H9 (cell line): ENCODE measurements at places on chromosomes 6 and 20. TPM values are rescaled to one million over a fixed set of nuclear protein-coding genes. Genes with fewer than 3 reads are reported as not detected.

DNA sequence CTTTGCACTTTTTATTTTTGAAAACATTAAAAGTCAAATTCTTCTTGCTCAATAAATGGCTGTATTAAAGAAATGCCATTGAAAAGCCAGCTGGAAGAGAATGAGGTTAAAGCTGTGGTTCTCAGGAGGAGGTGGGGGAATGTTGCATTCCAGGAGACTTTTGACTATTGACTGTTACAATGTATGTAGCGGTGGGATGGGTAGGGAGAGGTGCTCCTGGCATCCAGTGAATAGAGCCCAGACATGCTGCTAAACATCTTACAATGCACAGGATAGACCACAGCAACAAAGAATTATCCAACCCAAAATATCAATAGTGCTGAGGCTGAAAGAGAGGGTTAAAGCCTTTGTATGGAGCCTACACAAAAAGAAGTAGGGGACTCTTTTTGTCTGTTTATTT, 295.9 kb downstream of the NKAIN2 start:
- H3K27ac ChIP-seq = no peak overlapping the region
- no peaks in the 10 kb centered on the region for H3K36me3 ChIP-seq
- DNase-seq = no peak
- no peaks in the 10 kb centered on the region for H3K27me3 ChIP-seq

DNA sequence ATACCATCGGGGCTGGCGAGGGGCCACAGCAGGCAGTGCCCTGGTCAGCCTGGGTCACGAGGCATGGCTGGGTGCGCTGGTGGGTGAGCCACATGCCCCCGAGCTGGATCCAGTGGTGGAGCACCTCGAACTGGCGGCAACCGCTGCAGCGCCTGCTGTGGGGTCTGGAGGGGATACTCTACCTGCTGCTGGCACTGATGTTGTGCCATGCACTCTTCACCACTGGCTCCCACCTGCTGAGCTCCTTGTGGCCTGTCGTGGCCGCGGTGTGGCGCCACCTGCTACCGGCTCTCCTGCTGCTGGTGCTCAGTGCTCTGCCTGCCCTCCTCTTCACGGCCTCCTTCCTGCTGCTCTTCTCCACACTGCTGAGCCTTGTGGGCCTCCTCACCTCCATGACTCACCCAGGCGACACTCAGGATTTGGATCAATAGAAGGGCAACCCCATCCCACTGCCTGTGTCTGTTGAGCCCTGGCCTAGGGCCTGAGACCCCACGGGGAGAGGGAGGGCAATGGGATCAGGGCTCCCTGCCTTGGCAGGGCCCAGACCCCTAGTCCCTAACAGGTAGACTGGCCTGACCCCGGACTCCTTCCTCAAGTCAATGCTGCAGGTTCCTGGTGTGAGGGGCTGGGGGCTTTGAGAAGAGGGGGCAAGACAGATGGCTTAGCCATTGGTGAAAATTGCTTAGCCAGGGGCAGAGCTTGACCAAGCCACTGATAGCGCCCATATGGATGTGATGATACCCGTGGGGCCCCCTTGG, 598 bp downstream of the TMEM239 start:
- H3K27me3 ChIP-seq = peaks cover 8% of the 10 kb centered on the region; the same call in 1 of the 2 replicates
- no peak overlapping the region for H3K27ac ChIP-seq
- H3K36me3 ChIP-seq = no peaks in the 10 kb centered on the region

DNA sequence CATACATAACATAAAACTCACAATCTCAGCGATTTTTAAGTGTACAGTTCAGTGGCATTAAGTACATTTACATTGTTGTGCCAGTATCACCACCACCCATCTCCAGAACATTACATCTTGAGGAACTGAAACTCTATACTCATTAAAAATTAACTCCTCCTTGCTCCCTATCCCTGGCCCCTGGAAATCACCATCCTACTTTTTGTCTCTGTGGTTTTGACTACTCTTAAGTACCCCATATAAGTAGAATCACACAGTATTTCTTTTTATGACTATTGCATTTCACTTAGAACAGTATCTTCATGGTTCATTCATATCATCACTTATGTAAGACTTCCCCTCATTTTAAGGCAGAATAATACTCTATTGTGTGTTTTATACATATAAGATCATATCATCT, 1108.1 kb downstream of the GRIK2 start:
- H3K4me1 ChIP-seq = no peaks in the 10 kb centered on the region
- H3K36me3 ChIP-seq = peaks cover 5% of the 10 kb centered on the region
- no peaks in the 10 kb centered on the region for H3K27me3 ChIP-seq
- H3K4me3 ChIP-seq = no peak overlapping the region

DNA sequence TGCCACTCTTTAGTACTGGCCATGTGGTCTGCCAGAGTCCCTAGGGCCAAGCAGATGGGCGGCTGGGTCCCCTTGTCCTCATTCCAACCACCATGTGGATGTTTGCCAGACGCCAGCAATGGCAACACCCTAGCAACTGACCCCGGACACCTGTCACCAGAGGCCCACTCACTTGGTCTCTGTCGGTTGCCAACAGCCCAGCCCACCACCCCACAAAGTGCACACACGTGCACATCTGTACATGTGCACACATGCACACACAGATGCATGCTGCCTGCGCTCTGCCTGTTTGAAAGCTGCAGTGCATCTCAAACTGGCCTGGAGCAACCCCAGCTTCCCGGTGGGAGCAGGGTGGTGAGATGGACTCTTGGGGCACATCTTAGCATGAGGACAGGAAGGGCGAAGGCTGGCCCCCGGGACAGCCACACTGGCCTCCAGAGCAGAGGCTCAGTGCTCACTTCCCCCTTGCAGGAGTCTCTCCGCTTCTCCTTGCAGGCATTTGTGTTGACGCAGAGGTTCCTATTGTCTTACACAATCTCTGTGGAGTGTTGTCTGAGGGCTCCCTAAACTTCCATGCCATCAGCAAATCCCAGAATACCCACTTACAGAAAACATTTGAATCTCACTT, 54.0 kb downstream of the PSMG4 start:
- no peak overlapping the region for H3K4me3 ChIP-seq
- H3K27ac ChIP-seq = no peak overlapping the region
- H3K36me3 ChIP-seq = peaks cover 10% of the 10 kb centered on the region
- no peak for DNase-seq
- H3K27me3 ChIP-seq = no peaks in the 10 kb centered on the region
- no peaks in the 10 kb centered on the region for H3K4me1 ChIP-seq

DNA sequence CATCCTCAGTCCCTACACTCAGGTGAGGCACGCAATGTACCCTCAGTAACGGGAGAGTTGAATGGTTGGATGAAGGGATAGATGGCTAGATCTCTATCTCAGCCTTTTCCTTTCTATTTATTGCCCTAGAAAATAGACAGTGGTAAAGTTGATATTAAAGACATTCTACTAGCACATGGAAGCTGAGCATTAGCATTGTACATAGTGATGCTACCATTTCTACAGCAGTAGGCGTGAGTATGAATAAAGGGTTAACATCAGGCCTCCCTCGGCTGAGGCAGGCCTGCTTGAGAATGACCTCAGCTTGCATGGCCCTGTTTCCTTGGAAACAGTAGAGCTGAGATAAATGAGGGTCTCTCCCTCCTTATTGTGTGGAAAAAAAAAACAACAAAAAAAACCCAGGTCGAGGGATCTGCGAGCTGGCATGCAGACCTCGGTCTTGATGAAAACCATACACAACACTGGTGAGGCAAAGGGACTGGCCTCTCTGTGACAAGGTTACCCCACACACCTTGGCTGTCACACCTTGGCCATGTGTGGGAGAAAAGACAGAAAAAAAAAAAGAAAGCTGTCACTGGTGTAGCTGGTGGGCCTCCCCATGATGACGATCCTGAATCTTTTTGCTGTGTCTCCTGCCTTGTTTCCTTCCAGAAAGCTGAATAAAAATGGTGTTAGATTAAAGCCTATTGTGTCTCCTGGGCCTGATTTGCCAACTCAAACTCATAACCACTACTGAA, 160.0 kb downstream of the HACE1 start:
- H3K27me3 ChIP-seq = no peaks in the 10 kb centered on the region
- H3K27ac ChIP-seq = no peak overlapping the region
- H3K4me3 ChIP-seq = no peak overlapping the region
- H3K36me3 ChIP-seq = no peaks in the 10 kb centered on the region; the same call in 2 of the 3 replicates
- H3K4me1 ChIP-seq = peaks cover 3% of the 10 kb centered on the region; the same call in 1 of the 2 replicates

DNA sequence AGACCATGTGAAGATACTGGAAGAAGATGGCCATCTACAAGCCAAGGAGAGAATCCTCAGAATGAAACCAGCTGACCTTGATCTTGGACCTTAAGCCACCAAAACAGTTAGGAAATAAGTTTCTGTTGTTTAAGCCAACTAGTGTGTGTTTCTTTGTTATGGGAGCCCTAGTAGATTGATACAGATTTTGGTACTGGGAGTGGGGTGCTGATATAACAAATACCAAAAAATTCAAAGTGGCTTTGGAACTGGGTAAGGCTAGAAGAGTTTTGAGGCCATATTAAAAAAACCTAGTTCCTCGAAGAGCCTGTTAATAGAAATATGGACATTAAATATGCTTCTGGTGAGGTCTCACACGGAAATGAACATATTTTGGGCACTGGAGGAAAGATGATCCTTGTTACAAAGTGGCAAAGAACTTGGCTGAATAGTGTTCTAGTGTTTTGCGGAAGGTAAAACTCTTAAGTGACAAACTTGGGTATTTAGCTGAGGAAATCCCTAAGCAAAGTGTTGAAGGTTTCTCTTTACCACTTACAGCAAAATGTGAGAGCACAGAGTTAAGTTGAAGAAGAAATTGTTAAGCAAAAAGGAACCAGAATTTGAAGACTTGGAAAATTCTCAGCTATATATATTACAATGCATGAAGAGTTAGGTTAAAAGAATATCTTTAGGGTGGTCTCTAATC, 55.1 kb upstream of the CD83 start:
- no peak for DNase-seq
- H3K27me3 ChIP-seq = no peaks in the 10 kb centered on the region
- H3K4me1 ChIP-seq = no peaks in the 10 kb centered on the region
- H3K36me3 ChIP-seq = no peaks in the 10 kb centered on the region
- no peak overlapping the region for H3K27ac ChIP-seq
- H3K4me3 ChIP-seq = no peak overlapping the region

DNA sequence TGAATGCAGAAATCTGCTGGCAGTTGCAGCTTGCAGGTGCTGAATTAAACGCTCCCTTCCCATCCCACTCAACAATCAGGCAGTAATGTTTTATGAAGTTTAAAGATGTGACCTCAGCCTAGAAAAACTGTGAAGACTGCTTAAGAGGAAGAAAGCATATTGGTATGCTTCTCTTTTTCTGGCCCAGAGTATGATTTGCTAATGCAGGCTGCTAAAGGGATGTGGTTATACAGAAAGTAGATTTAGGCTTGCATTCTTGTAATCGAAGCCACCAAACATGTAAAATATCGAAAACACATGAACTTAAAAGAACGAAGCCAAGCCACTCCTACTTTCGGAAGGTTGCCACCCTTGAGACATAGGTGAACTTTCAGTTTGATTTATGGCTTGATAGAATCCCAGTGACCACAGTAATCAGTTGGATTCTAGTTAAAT, 40.7 kb downstream of the MAP3K5 start:
- no peaks in the 10 kb centered on the region for H3K27me3 ChIP-seq
- no peak for DNase-seq
- no peaks in the 10 kb centered on the region for H3K36me3 ChIP-seq
- no peak overlapping the region for H3K27ac ChIP-seq
- no peak overlapping the region for H3K4me3 ChIP-seq

DNA sequence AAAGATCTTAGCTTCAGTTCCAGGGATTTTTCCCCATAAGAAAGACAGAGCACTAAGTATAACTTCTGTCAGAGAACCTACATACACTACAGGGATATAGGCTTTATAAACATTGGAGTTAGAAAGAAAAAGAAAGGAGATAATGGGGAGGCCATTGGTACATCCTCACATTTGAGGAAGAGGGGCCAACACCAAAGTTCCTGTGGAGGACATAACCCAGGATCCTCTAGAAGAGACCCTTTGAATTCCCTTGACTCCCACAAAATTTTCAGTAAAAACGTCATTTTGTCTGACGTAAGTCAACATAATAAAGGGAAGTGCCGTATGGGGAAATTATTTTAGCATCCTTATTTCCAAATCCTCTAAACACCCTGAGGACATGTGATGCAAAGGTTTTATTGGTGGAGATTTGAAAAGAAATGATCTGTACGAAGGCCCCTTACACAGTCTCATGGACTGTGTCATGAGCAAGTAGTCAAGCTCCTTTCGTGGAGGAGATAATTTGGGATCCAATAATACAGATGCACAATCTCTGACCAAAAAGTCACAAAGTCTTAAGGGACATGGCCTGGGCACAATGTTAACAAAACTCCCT, 33.2 kb downstream of the HLA-DRA start:
- no peak overlapping the region for H3K27ac ChIP-seq
- no peaks in the 10 kb centered on the region; the same call in 1 of the 2 replicates for H3K36me3 ChIP-seq
- no peaks in the 10 kb centered on the region; the same call in 1 of the 2 replicates for H3K4me1 ChIP-seq

GRCh38 chr6:33812669-33813068, 8.9 kb upstream of the MLN start:
- no peak overlapping the region for H3K4me3 ChIP-seq
- no peaks in the 10 kb centered on the region for H3K27me3 ChIP-seq
- no peaks in the 10 kb centered on the region for H3K36me3 ChIP-seq
- H3K27ac ChIP-seq = no peak overlapping the region

GRCh38 chr6:3221578-3221977, 5.9 kb downstream of the TUBB2B start:
- no peak overlapping the region for H3K27ac ChIP-seq
- H3K4me3 ChIP-seq = no peak overlapping the region
- no peaks in the 10 kb centered on the region for H3K4me1 ChIP-seq
- DNase-seq = no peak
- peaks cover 30% of the 10 kb centered on the region for H3K36me3 ChIP-seq
- no peaks in the 10 kb centered on the region for H3K27me3 ChIP-seq

- H3K4me3 ChIP-seq = no peak overlapping the region
- peak; percentile 81 for DNase-seq
- peaks cover 24% of the 10 kb centered on the region for H3K36me3 ChIP-seq
- H3K27me3 ChIP-seq = peaks cover 13% of the 10 kb centered on the region
Observed at GRCh38 chr20:3753098-3753497, 14.5 kb downstream of the ADISSP start.

- DNase-seq = no peak
- peaks cover 6% of the 10 kb centered on the region; the same call in 1 of the 2 replicates for H3K4me1 ChIP-seq
- H3K27me3 ChIP-seq = no peaks in the 10 kb centered on the region
- no peak overlapping the region for H3K27ac ChIP-seq
Observed at GRCh38 chr20:24608926-24609667, 139.7 kb downstream of the SYNDIG1 start.

DNA sequence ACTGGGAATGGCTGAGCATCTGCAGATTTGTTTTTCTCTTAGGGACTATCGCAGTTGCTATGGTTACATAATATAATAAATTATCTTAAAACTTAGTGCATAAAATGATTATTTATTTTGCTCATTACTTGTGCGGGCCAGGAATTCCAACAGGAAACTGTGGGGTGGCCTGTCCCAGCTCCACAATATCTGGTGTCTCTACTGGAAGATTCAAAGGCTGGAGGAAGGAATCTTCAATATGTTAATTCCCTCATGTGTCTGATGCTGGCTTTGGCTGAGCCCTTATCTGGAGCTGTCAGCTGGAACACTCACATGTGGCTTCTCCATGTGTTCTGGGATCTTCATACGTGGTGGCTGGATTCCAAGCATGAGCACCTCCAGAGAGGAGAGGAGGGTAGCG, 23.9 kb upstream of the B3GAT2 start:
- H3K36me3 ChIP-seq = no peaks in the 10 kb centered on the region
- H3K4me1 ChIP-seq = no peaks in the 10 kb centered on the region
- DNase-seq = no peak
- no peak overlapping the region for H3K27ac ChIP-seq
- no peaks in the 10 kb centered on the region for H3K27me3 ChIP-seq
- H3K4me3 ChIP-seq = no peak overlapping the region

Gene BPIFB1
- not detected in 2 replicates for total RNA-seq

Gene COL11A2
- 2.0 and 2.3 TPM in 2 replicates for total RNA-seq

Gene RIPPLY2
- 0.90 TPM in 2 replicates for total RNA-seq

Gene HSPA12B
- total RNA-seq = 2.7 and 2.9 TPM in 2 replicates

Gene EDN1
- total RNA-seq = 2.1 and 2.6 TPM in 2 replicates

Gene RAET1G
- not detected in 2 replicates for total RNA-seq

Gene MYH7B
- total RNA-seq = 0.22 and 0.42 TPM in 2 replicates
